ENCODE measurements at places on chromosomes 6 and 20. TPM values are rescaled to one million over a fixed set of nuclear protein-coding genes. Genes with fewer than 3 reads are reported as not detected.

The WFDC12 gene
- total RNA-seq = not detected

The FKBP5 gene
- 3.4 TPM for total RNA-seq

The PPP1R3G gene
- total RNA-seq = 6.2 TPM

The GPX5 gene
- not detected for total RNA-seq

The FAM83D gene
- 1.6 TPM for total RNA-seq

The TPX2 gene
- total RNA-seq = 11.2 TPM

The RIMS1 gene
- 5.4 TPM for total RNA-seq

The AGER gene
- 0.16 TPM for total RNA-seq

The PRL gene
- total RNA-seq = not detected

The SLC16A10 gene
- total RNA-seq = 0.81 TPM

The BPI gene
- not detected for total RNA-seq

The DEFB113 gene
- total RNA-seq = not detected

The RAD21L1 gene
- not detected for total RNA-seq

The GJA10 gene
- not detected for total RNA-seq

The CLIC5 gene
- 0.16 TPM for total RNA-seq

The COL9A3 gene
- total RNA-seq = 0.24 TPM

The NKAIN4 gene
- total RNA-seq = not detected

The BYSL gene
- total RNA-seq = 10.1 TPM

The ANKEF1 gene
- total RNA-seq = 4.2 TPM

The RGS17 gene
- total RNA-seq = 2.6 TPM

The CNR1 gene
- total RNA-seq = not detected

The EPB41L1 gene
- 18.5 TPM for total RNA-seq

The SNRPB gene
- total RNA-seq = 87.1 TPM

The SLC17A2 gene
- total RNA-seq = not detected

The SOD2 gene
- 1,435 TPM for total RNA-seq

The ACSS1 gene
- total RNA-seq = 11.7 TPM

The KIAA0408 gene
- 1.1 TPM for total RNA-seq

The MOG gene
- not detected for total RNA-seq

The ZNF341 gene
- 2.6 TPM for total RNA-seq

The LGSN gene
- total RNA-seq = not detected

The BEND6 gene
- 18.2 TPM for total RNA-seq

The OPRL1 gene
- 3.2 TPM for total RNA-seq

The HLA-DMA gene
- total RNA-seq = 5.7 TPM

The PRR18 gene
- not detected for total RNA-seq

The MAP3K5 gene
- 17.2 TPM for total RNA-seq

The ME1 gene
- total RNA-seq = 28.7 TPM

The GSTA3 gene
- total RNA-seq = not detected

The COL11A2 gene
- total RNA-seq = 0.65 TPM

The FAM83B gene
- total RNA-seq = not detected

The SNAP91 gene
- 0.49 TPM for total RNA-seq

Data from hair follicle dermal papilla cell (primary cell).